D721Med (cell line): ENCODE measurements at places on chromosomes 1 and 21.
A peak's percentile ranks its signal among the peaks of the same experiment; 100 is the strongest.

DNA sequence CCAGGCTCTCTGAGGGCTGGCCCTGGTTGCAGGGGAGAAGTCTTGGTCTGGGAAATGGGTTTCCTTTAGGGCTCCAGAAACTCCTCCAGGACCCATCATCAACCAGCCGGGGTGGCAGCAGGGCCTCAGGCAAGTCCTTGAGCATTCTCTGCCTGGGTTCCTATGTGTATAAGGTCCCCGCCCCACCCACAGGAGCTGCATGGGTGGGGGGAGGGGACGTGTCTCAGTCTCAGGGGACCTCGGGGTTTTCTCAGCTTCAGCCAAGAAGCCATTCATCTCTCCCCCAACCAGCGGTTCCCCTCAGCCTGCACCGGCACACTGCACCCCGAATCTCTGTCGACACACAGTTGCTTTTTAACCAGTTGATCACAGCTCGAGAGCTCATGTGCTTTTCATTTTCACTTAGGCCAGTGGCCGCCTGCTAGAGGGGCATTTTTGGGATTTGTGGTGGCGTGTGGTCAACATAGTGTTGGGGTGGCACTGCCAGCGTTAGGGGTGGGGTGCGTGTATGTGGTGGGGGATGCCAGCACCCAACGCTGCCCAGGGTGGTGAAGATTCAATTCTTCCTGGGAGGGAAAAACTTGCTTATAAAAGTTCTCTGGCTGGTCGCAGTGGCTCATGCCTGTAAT is 6.5 kb downstream of the RUNX3 start:
- DNase-seq, result no peak

DNA sequence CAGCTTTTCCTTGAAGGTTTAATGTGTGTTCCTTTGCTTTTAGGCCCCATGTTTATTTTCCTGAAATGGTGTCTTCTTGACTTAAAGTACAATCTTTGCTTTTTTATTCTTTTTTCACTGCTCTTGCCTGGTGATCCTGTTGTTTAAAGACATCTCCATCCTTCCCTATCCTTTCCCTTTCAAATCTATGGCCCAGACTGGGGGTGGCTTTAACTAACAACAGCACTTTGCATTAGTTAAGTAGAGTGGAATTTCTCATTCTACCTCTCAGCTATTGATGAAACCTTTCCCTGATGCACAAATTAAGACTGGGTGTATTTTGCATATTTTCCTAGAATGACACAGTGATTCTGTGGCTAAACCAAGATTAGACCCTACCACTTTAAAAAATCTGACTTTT is 84.3 kb downstream of the ROR1 start:
- DNase-seq, result no peak

GRCh38 chr1:43271186-43272118 is 1.7 kb downstream of the TMEM125 start:
- no peak for DNase-seq

- no peak for DNase-seq
Measured at GRCh38 chr1:114521396-114522263, 10.6 kb upstream of the TRIM33 start.

DNA sequence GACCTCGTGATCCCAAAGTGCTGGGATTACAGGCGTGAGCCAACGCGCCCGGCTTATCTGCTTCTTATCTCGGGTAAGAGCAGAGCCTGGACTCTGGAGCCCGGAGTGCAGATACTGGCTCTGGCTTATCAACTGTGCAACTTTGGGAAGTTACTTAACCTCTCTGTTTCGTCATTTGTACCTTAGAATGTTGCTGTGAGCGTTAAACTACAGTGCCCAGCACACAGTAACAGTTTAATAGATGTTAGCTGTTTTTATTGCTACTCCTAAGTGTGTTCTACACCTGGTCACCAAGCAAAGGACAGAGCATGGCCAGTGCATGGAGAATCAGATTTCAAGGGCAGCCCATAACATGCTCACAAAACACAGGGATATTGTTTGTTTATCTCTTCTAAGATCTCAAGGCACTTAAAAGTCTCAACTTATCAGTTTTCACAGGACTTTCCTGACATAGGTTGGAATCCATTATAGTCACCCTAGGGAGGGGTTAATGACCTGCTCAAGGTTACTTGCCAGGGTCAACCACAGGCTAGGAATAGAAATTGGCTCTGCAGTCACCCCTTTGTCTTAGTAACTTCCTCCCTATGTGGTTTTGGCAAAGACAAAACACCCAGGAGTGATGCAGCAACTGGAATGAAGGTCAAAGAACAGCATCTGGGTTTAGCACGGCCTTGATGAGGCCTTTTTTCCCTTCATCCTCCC is 22.5 kb upstream of the SRP9 start:
- no peak for DNase-seq

GRCh38 chr21:45330075-45330781 is 42.5 kb upstream of the POFUT2 start:
- no peak for DNase-seq

DNA sequence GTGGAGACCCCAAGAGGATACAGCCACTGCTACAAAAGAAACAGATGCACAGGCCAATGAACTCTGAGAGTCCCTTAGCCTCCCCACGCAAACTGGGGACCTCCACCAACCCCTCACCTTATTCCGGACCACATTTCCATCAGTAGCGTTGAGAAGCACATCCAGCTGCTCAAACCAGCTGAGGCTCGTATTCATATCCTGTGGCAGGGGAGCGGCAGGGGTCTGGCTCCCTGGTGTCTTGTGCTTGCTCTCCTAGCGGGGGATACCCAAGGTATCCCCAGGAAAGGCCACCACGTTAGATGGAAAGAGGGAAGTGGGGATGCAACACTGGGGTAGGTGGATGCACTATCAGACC is 481 bp downstream of the CCDC163 start:
- DNase-seq, result no peak

GRCh38 chr1:158391099-158391498 is 8.2 kb downstream of the OR10T2 start:
- no peak for DNase-seq

GRCh38 chr1:156148216-156148615 is 5.2 kb upstream of the SEMA4A start:
- DNase-seq, result no peak

DNA sequence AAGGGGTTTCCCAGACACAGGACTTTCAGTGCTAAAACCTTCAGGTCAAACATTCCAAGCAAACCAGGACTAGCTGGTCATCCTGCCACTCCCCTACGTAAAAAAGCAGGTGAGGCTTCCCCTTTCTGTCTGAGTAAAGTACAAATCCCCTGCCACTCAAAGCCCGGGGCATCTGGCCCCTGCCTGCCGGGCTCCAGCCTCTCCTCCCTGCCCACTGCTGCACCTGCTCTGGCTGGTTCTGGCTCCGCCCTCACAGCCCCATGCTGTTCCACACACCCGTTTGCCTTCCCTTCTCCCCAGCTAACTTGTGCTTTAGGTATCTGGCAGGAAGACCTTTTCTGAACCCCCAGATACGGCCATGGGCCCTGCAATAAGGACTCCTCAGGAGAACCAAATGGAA is 23.3 kb upstream of the S100A7 start:
- DNase-seq, result no peak

DNA sequence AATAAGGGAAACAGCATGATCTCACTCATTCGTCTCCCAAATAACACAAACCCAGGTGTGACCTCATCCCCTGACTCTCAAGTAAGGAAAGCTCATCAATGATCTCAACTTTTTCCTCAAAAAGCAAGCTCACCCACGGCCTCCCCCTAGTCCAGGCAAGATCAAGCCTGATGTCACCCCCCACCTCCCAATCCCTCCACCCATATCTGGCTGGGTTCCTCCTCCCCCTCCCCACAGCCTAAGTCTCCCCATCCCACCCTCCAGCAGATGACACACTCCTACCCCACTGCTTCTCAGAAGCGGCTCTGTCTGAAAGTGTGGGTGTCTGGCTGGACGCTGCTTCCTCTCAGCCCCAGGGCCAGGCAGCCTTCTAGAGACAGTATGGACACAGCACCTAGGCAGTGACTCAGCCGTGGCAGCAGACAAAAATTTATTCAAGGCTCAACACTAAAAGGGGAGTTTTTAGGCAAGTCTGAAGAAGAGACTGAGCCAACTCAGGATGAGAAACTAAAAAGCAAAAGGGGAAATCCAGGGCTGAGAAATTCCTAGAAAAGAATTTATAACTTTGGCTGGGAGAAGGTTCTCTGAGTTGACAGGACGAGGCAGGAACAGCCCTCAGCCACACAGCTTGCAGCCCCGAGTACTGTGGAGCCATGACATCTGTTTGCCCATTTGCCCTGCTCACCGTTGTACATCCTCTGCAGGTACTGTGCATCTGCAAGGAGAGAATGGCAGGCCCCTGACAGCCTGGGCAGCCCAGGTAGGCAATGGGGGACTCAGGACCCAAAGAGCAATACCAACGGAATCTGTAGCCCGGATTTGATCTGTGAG is 81.6 kb upstream of the LRRC8D start:
- no peak for DNase-seq

DNA sequence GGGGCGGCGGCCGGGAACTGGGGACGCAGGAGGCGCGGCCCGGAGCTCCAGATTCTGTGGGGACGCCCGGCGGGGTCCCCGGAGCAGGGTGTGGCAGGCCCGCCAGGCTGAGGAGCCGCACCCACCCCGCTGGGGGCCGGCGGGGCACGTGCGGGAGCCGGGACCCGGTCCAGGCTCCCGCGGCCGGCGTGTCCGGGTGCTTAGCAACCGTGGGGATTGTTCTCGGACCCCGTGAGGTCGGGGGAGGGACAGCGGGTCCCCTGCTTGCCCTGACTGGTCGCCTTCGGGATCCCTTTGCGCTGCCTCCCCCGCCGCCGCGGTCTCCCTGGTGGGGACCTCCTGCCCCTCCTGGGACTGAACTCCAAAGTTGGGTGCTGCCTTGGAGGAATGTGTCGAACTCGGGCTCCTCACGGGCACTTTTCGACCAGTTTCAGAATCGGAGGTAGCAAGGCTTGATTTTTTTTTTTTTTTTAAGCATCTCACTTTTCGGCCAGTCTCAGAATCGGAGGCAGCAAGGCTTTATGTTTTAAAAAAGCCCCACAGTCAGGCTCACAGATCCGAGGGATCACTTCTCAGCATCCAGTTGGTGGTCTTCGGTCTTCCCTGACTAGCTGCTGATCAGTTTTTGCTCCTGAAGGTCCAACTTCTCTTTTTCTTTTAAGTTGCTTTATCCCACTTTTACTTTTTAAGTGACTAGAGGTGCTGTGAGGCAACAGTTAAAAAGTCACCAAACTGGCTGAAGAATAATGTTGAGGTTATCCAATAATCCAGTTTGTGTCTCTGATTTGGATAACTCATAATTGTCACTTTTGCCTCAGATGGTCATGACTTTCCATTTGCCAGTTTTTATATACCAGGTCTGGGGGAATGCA is 648 bp downstream of the FAM76A start:
- peak; percentile 31 for DNase-seq

- DNase-seq, result peak; percentile 19
Measured at GRCh38 chr1:58784758-58785441, 1.1 kb upstream of the JUN start.

GRCh38 chr1:174963529-174964125 is 36.1 kb upstream of the CACYBP start:
- no peak for DNase-seq

- no peak for DNase-seq
Measured at GRCh38 chr1:201262963-201263608, 20.2 kb upstream of the PKP1 start.

DNA sequence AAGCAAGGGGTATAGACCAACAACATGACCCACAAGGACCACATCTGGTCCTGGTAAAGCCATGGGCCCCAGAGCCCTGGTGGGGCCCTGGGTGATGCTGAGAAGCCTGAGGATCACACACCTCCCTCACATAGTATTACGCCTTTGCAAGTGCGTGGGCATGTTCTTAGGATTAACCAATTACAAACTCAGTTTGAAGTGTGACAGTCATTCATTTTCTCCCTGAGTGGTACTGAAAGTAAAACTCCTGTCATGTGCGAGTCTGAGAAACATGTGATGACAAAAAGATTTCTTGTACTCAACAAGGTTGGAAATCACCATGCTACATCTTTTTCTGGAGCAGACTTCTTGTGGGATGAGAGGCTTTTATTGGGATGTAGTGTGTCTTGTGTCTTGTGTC is 315.3 kb upstream of the DUSP10 start:
- DNase-seq, result no peak

DNA sequence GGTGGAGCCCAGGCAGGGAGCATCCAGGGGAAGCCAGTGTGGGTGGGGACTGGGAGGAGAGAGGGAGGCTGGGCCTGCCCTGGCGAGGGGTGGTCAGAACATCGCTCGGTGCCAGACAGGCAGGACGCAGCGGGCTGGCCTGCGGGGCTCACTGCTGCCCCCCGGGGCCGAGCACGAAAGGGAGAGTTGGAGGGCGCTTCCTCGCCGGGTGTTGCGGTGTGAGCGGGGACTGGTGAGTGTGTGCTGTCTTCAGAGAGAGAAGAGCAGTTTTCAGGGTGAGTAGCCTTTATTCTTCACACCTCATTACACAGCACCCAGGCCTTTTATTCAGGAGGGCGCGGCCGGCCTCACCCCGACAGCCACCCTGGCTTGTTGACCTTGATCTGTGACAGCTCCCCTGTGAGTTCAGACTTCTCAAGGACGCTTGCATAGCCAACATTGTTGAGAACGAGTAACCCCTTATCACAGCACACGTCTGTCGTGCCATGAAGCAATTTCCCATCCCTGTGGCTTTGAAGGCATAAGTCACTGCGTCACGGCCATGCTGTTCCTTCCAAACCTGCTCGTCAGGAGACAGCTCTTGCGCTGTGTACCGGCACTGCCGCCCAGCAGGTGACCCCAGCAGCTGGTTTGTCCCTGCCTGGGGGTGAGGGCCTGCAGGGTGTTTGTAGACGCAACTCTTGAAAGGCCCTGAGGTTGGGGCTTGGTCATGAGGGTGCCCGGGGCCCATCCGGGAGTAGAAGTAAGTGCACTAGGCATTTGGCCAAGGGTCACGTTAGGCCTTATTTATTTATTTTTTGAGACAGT is 54.6 kb downstream of the PRKCZ start:
- DNase-seq, result no peak

DNA sequence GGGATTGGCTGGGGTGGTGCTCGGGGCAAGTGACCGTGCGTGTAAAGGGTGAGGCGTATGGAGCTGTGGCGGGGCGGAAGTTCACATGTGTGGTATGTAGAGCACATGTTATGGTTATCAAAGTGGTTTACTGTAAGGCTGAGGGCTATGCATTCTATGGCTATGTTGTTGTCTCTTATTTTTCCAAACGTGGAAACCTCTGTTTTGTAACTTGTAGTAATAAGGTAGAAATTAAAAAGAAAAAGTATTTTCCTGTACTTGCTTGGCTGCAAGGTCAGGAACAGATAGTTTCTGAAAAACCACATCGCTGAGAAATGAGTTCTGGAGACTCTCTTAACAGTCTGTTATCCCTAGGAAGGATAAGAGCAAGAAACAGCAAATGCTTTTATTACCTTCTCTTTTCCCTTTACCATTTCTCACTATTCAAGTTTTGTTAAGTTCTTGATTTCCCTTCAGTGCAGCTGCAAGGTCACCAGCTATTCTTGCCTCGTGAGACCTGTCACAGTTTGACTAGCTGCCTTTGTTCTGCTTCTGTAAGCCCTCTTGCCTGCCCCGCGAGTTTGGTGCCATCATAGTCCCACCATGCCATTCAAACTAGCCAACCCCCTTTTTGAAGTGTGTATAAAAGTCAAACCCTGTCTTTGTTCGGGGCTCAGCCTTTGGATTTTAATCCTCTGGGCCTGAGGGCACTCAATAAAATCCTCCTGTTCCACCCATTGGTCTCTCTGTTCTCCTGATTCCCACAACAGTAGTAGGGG is 9.5 kb downstream of the RNU1-2 start:
- no peak for DNase-seq

GRCh38 chr21:46061063-46061462 is 36.8 kb upstream of the COL6A2 start:
- no peak for DNase-seq

- no peak for DNase-seq
Measured at GRCh38 chr1:231390071-231390470, 32.0 kb downstream of the EGLN1 start.
